ENCODE measurements at places on chromosomes 5 and 9.
A peak's percentile ranks its signal among the peaks of the same experiment; 100 is the strongest.

- peak; percentile 62 for DNase-seq
Observed at GRCh38 chr5:95620030-95620869, at the start of gene GPR150. Gene GPR150 (plus strand): TSS chr5:95620087. CDS start chr5:95620276, 189 bp downstream.

DNA sequence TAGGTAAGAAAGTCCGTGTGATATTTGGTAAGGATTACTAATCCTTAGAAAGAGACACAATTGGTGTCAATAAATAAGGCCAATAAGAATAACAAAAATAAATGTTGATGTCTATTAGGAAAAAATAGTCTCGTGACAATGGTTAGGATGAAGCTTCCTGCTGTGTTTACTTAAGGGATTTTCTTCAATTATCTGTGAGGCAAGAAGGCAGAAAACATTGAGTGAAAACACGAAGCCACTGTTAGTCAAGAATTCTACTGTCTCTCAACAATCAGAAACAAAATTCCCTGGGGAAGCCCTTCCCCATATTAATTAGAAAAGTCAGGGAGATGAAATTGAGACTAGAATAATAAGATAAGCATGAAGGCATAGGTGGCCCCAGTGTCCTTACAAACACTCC, 149.0 kb downstream of the SYK start:
- DNase-seq: no peak

- no peak for DNase-seq
Observed at GRCh38 chr9:110752766-110753165, 84.2 kb downstream of the MUSK start.

GRCh38 chr9:99833735-99834134, 12.1 kb downstream of the NR4A3 start:
- DNase-seq: no peak

DNA sequence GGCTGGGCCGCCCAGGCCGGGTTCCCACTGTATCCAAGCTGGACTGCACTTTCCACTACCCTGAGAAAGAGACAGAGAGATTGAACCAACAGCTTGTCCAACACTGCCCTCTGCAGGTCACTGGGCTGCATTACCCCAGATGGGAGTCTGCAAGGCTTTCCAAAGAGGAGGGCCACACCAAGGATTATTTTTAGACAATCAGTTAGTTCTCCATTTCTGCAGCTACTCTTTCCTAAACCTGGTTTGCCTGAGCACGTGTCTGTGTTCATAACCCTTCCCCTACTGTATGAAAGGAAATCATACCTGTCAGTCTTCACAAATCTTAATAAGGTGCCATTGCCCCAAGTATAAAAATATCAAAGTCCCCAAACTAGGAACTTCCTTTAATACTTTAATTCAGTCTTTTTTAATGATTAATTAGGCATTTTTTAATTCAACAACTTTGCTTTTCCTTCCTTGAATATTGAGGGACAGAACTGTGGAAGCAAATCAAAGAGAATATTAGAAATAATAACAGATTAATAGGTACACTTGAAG, 13.4 kb upstream of the FGF1 start:
- DNase-seq: peak; percentile 64

DNA sequence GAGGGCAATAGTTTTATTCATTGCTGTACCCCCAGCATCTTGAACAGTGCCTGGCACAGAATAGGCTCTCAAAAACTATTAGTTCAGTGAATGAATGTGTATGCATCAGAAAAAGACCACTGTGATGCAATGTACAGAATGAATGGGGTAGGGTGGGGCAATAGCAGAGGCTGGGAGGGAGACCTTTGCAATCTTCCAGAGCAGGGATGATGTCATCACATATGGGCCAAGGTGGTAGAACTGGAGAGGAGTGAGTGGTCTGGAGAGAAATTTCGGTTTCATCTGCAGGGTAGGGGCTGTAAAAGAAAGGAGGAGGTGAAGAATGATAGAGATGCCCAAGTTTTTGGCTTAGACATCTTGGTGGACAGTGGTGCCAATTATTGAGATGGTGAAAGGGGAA, 23.4 kb upstream of the ARAP3 start:
- no peak for DNase-seq

- no peak for DNase-seq
Observed at GRCh38 chr5:39892708-39893107, 467.9 kb upstream of the DAB2 start.

DNA sequence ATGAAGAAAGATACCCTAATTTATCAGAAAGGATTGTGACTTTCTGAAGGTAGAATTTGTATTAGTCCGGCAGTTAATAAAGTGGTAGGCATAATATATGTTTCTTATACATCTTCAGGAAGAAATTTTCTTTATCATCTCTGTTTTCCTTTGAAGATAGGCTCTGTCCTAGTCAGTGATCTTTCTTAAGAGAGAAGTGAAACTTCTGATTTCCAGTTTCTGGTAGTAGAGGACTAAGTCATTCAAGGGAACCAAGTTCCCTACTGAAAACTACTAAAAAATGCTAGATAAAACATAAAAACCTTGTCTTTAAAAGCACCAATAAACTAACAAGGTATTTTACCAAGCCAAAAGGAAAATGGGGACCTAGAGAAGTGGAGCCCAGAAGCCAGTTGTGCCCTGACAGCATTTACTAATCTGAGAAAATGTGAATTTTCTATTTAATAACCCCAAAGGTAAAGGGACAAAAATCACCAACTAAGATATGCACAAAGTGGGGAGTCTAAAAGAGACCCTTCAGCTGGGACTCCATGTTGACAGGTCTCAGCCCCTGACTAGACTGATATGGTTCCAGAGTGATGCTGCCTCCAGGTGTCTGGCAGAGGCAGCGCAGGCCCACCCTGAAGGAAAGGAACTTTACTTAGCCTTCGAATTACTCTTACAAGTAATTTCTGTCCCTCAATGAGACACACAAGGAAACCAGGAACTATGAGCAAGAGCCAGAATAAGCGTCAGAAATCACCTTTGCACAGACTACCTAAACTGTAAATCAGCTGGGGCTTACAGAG, 72.7 kb downstream of the FAM78A start:
- DNase-seq: no peak

DNA sequence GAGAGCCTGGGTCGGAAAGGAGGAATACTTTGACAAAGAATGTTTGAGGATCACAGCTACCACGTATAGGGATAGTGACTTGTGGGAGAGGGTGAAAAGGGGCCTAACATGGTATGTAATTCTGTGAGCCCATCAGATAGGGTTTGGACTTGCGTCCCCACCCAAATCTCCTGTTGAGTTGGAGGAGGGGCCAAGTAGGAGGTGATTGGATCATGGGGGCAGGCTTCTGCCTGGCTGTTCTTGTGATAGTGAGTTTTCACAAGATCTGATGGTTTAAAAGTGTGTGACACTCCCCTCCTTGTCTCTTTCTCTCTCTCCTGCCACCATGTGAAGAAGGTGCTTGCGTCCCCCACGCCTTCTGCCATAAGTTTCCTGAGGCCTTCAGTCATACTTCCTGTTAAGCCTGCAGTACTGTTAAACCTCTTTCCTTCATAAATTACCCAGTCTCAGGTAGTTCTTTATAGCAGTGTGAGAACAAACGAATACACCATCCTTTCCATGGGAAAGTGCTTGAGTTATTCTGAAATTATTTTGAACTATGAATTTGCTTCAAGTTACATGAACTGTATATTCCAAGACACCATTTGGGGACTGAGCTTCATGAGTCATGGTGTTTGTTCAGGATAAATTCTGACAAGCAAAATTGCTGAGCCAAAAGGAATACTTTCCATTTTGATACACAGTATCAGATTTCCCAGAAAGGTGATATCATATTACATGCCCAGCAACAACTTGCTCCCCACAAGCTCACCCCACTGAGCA, 68.8 kb upstream of the SSBP2 start:
- no peak for DNase-seq

- no peak for DNase-seq
Observed at GRCh38 chr5:134976841-134977240, 9.1 kb downstream of the CATSPER3 start.
